ENCODE measurements at places on chromosomes 7 and 10.

GRCh38 chr10:119201233-119201632 lies 6.1 kb upstream of the GRK5 start:
- DNase-seq = no peak

GRCh38 chr7:124698964-124699363 lies 66.6 kb downstream of the GPR37 start:
- no peak for DNase-seq

- peak; percentile 33 for DNase-seq
These were observed 208.0 kb downstream of the SFMBT2 start for GRCh38 chr10:7202793-7203355.

GRCh38 chr10:18606051-18606695 lies 45.2 kb downstream of the NSUN6 start:
- no peak for DNase-seq

GRCh38 chr10:70907637-70908405 lies 19.5 kb upstream of the PCBD1 start:
- DNase-seq = no peak

Data from prostate gland (tissue), 2 donors.